ENCODE measurements at places on chromosomes 16 and 17.

GRCh38 chr16:29314292-29314934, 92.1 kb downstream of the NPIPB11 start:
- DNase-seq, result no peak

DNA sequence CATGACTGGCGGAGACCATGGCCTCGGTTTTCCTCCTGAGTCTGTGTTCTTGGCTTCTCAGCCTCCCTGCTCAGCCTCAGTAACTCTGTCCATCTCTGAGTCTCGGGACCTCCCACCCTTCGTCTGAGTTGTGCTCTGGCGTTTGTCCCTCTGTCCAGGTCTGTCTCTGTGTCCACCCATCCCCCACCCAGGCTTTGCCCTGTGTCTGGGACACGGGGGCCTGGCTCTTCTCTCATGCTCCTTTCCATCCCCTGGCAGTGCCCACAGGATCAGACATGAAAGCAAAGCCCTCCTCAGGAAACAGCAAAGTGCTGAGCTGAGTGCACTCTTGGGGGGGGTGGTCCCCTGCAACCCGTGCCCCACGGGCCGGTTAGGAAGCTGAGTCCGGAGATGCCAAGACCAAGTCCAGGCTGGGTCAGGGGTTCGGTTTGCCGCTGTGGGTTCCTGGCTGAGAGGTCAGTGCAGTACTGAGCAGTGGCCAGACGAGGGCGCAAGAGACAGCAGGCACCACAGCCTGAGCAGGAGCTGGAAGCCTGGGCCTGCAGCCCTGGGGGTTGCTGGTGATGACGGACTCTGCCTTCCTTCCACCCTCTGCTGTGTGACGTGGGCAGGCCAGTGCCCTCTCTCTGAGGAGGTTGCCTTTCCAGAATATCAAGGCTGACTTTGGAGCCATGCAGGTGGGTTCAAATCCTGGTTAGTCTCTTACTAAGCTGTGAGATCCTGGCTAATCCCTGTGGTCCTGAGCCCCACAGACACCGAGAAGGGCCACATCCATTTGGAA, 2.5 kb downstream of the P2RX1 start:
- peak; percentile 55 for DNase-seq

- no peak for DNase-seq
Measured at GRCh38 chr16:59988591-59988990, 1254.5 kb upstream of the GOT2 start.

DNA sequence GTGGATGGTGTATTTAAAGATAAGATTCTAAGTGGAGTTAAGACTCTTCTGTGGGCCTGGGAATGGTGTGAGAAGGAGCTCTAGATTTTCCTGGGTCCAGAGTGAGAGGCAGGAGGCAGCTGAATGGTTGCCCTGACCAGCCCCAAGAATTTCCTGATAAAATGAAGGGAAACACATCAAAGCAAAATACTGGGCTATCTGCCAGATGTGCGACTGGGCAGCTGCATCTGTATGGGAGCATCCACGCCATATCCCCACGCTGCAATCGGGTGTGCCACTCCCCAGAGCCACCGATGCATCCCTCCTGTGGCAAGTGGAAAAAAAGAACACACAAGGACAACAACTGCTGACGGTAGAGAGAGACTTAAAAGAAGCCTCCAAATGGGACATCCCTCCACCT, 84.3 kb upstream of the COX10 start:
- DNase-seq, result no peak

DNA sequence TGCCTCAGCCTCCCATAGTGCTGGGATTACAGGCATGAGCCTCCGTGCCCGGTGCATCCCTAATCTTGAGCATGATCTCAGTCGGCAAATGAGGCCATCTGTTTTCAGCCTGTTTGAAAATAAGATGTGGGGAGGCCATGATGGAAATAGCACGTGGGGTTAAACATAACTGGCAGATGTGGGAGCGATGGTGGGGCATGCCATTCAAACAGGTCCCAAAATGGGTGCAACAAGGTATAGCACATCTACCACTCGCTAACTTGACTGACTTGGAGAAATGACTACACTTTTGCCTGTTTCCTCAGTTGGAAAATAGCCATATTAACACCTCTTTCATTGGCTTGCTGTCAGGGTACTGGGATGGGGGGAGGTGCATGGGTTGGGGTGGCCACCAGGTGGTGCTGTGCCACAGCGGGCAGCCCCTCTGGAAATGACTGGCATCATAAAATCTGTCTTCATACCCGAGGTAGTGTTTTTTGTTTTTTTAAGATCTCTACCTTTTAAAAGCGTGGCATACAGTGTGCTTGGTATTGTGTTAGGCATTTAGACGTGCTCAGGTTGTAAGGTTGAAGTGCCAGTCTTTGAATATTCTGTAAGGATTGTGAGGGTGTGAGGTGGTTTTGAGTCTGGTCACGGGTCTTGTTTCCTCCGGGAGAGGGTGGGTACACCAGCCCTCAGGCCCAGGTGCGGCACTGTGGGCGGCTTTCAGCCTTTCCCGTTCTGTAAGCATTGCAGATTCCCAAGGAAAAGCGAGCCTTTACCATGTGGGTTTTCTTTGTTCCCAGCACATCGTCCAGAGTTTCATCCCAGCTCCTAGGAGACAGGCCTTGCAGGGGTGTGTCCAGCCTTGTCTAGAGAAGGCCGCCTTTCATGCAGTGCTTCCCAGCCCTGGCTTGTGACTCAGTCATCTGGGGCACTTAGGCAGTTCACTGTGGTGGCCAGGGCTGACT, 2.9 kb upstream of the TTYH2 start:
- peak; percentile 50 for DNase-seq

- DNase-seq, result no peak
Measured at GRCh38 chr17:39051001-39051585, 83.9 kb upstream of the FBXO47 start.

DNA sequence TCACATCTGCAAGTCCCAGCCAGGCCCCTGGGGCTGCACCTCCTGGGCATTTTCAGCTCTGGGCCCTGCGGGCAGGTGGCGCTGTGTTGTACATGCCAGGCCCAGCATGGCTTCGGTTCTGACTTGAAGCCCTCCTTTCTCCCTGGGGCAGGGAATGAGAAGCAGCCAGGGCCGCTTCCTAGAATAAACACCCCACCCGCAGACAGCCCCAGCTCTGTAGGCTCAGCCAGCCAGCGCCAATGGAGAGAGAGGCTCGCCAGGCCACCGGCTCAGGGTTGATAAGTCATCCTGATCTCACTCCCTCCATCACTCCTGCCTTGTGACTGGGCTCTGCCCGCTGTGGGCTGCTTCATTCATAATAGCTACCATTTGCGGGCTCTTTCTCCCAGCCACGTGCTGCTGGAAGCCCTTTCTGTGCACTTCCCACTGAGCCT, 6.0 kb upstream of the GLIS2 start:
- DNase-seq, result no peak

DNA sequence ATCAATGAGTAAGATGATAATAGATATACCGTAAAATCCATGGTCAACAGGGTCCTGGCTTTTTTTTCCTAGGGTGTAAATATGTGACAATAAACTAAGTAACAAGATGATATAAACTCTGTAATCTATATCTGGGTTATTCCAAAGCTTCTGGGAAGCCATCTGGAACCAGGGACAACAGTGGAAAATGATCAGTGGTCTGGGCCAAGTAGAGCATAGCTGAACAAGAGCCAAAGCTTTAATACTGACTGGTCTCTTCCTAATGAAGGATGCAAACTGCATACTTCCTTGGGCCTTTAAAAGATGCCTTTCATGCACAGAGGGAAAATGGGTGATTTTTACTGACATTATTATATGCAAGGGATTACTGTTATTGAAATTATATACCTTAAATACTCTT, 8.9 kb downstream of the CA10 start:
- DNase-seq, result no peak

- DNase-seq, result peak; percentile 81
Measured at GRCh38 chr17:39621523-39622379, 5.0 kb upstream of the PPP1R1B start.

GRCh38 chr16:87066133-87067002, 250.8 kb downstream of the C16orf95 start:
- DNase-seq, result no peak

GRCh38 chr17:82175951-82176350, 36.7 kb downstream of the CCDC57 start:
- DNase-seq, result no peak

- DNase-seq, result no peak
Measured at GRCh38 chr16:57284952-57285363, 486 bp upstream of the PLLP start.

DNA sequence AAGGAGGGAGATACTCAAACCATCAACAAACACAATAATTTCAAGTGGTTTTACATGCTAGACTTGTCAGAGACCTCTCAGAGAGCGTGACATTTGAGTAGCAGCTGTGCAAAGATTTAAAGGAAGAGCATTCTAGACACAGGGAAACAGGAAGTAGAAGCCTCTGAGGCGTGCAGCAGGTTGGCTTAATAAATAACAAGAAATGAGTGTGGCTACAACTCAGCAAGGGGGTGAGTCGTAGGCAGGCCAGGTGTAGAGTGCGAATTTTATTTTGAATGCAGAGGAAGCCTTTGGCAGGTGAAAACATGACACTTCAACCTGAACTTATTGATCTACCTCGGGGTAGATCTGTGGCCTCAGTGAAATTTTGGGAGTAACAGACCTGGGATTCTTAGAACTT, 73.2 kb upstream of the MRTFB start:
- DNase-seq, result no peak

DNA sequence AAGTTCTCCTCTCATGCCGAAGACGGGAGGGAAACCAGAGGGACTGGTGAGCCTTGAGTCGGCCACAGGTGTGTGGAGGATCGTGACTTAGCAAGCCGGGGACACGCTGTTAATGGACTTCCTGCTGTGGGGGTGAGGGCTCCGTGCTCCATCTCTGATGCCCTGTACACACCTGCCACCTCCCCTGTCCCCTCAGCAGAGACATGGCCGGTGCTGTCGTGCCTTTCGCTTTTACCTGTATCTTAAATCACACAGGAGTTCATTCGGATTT, 75.9 kb upstream of the ZNF750 start:
- no peak for DNase-seq

DNA sequence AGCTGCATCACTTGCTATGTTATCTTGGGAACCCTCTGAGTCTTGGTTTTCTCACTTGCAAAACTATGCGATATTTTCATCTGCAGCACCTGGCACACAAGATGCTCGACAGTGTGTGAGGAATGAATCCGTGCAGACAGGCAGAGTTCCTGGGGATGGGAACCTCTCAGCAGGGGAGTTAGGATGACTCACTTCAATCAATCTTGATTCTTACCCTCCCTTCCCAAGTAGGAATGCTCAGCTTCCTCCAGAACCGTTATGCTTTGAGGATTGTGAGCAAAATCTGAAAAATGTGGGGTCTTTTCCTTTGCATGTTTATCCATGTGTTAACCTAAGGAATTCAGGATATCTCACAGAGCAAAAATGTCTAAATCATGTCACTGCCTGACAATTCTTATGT, 68.9 kb upstream of the HNF1B start:
- no peak for DNase-seq

- peak; percentile 16 for DNase-seq
Measured at GRCh38 chr17:34542700-34543336, 36.6 kb upstream of the TMEM132E start.

GRCh38 chr16:8370374-8371270, 219.7 kb downstream of the TMEM114 start:
- no peak for DNase-seq

DNA sequence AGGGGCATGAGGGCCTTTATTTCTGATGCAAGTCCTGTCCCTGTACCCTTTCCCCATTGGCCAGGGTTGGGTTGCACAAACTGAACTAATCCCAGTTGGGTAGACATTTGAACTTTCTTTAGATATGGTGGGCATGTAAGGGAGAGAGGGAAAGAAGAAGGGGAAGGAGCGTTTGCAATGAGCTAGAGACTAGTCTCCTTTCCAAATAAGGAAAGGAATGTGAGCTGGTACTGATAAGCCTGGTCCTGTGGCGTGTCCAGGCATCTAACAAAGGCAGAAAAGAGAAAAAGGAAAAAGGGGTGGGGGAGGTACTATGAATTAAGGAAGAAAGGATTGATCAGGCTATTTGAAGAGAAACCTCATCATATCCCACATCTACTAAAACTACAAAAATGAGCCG, 20.3 kb downstream of the CHMP6 start:
- DNase-seq, result no peak

DNA sequence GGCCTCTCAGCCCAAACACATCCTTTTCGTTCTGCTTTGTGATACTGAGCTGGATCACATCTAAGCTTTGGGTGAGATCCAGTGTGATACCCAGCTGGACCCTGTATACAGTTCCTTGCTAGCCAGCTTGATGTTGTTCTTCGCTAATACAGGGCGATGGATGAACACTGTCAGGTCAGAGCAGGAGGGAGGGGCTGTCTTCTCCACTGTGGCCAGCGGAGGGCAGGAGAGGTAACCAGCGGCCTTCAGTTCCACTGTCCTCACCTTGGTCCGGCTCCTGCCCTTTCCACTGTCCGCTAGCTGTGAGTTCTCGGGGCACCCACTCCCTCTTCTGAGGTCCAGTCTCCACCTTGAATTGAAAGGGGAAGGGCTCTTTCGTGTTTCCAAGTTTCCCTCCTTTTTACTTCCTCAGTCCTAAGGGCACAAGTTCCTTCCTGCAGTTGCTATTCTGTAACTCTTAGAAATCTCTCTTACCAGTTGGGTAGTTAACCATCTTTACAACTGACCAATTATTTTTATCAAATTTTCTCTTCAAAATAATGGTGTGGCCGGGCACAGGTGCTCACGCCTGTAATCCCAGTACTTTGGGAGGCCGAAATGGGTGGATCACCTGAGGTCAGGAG, 3.0 kb upstream of the ZNF213 start:
- DNase-seq, result no peak

- DNase-seq, result no peak
Measured at GRCh38 chr17:78026381-78026780, 67.9 kb downstream of the TNRC6C start.

- DNase-seq, result no peak
Measured at GRCh38 chr17:63841350-63842172, 924 bp downstream of the SMARCD2 start.

DNA sequence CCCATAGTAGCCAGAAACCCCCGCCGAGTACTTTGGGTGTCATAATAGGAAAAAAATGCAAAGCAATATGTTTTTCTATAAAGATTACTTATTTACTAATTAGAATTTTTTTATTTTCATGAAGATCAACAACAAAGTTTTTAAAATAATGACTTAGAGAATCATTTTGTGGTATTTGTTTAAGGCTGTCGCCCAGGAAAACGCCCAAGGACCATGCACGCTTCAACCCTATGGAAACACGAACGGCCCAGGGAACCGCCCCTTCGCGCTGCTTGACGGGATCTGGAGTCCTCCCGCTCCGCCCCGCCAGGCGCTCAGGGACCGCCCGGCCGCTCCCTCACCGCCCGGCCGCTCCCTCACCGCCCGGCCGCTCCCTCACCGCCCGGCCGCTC, 408 bp upstream of the KPNA2 start:
- peak; percentile 73 for DNase-seq

GRCh38 chr16:10386517-10387100, 748 bp downstream of the ATF7IP2 start:
- DNase-seq, result no peak
